ENCODE measurements at places on chromosomes 5 and 9. TPM values are rescaled to one million over a fixed set of nuclear protein-coding genes. Genes with fewer than 3 reads are reported as not detected.

DNA sequence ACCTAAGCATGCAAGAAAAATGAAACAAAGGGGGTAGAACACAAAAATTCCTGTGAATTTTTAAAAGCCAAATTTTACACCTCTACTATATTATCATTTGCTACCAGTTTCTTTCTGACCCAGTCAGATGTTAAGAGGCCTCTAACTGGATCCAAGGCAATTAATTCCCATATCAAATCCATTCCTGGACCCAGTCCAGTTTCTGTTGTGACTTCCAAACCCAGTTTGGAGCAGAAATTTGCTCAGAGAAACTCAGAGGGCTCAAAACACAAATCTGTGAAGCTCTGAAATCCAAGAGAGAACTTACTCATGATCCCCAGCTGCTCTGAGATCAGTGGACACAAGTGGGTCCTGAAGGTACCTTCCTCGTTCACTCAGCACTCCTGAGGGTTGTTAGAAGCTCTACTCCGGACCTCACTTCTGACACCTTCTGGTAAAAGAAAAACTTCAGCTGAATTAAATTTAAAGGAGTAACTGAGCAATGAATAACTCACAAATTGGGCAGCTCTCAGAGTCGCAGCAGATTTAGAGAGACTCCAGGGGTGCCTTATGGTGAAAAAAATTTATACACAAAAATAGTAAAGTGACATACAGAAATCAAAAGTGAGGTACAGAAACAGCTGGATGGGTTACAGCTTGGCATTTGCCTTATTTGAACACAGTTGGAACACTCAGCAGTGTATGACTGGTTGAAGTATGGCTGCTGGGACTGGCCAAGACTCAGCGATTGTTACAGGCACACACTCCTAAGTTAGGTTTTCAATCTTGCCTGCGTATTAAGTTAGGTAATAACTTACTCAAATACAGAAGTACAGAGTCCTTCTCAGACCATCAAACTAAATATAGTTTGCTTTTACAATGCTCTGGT, 32.4 kb downstream of the INSL4 start:
- no peaks in the 10 kb centered on the region for H3K27me3 ChIP-seq
- H3K4me1 ChIP-seq, result no peaks in the 10 kb centered on the region
- peak; percentile 2 for DNase-seq
- H3K27ac ChIP-seq, result no peak overlapping the region
- no peak overlapping the region for H3K4me3 ChIP-seq
- H3K36me3 ChIP-seq, result no peaks in the 10 kb centered on the region

DNA sequence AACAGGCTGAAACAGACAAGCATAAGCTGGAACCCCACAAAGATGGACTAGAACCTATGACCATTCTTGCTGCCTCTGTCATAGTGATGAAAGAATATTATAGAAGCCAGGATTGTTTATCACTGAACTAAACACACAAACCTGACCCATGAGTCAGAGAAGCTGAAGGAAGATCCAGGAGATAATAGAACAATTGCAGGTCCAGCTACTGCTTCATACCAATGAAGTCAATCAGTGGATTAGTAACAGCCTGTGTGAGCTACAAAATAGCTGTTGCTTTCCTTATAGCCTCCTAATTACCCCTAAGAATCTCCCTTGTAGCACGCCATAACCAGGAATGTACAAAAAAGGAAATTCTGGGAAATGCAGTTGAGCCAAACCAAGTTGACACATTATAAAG, 459.9 kb upstream of the ZNF462 start:
- DNase-seq, result no peak
- H3K4me1 ChIP-seq, result no peaks in the 10 kb centered on the region
- H3K36me3 ChIP-seq, result no peaks in the 10 kb centered on the region
- H3K27ac ChIP-seq, result no peak overlapping the region
- no peaks in the 10 kb centered on the region for H3K27me3 ChIP-seq

GRCh38 chr9:98418578-98419259, 163.3 kb upstream of the TBC1D2 start:
- no peak overlapping the region for H3K4me3 ChIP-seq
- DNase-seq, result no peak
- no peaks in the 10 kb centered on the region for H3K36me3 ChIP-seq
- no peak overlapping the region for H3K27ac ChIP-seq
- no peaks in the 10 kb centered on the region for H3K4me1 ChIP-seq
- H3K27me3 ChIP-seq, result no peaks in the 10 kb centered on the region

GRCh38 chr9:126957687-126958053, 43.1 kb downstream of the RALGPS1 start:
- no peak overlapping the region for H3K4me3 ChIP-seq
- peaks cover 5% of the 10 kb centered on the region for H3K27me3 ChIP-seq
- no peak for DNase-seq

FYB1 gene
- total RNA-seq, result 310 TPM

SH3GL2 gene
- not detected for total RNA-seq

KIF27 gene
- total RNA-seq, result 5.5 TPM
